ENCODE measurements at places on chromosomes 3 and 15. TPM values are rescaled to one million over a fixed set of nuclear protein-coding genes. Genes with fewer than 3 reads are reported as not detected.

The LYSMD4 gene
- total RNA-seq: 29.0 TPM

The TMCO5A gene
- not detected for total RNA-seq

The C3orf80 gene
- total RNA-seq: 0.66 TPM

The BCL6 gene
- 11.7 TPM for total RNA-seq

The NBEAL2 gene
- total RNA-seq: 20.4 TPM

The CCDC39 gene
- 0.66 TPM for total RNA-seq

The POPDC2 gene
- total RNA-seq: 2.4 TPM

The MAP6D1 gene
- total RNA-seq: 2.9 TPM

The MYZAP gene
- total RNA-seq: 2.9 TPM

The LRRC2 gene
- 3.6 TPM for total RNA-seq

The CPN2 gene
- not detected for total RNA-seq

The CYP1A1 gene
- 0.55 TPM for total RNA-seq

The NR2E3 gene
- 218 TPM for total RNA-seq

The SLC24A5 gene
- 22.1 TPM for total RNA-seq

The RTP4 gene
- total RNA-seq: 0.38 TPM

The STRA6 gene
- total RNA-seq: 17.3 TPM

The GOLGA8H gene
- 1.8 TPM for total RNA-seq

The ZNF860 gene
- 4.7 TPM for total RNA-seq

Measured in camera-type eye (tissue), 1 donor.